Neuronal stem cell (in vitro differentiated cells): ENCODE measurements at places on chromosomes 7 and 10.

- H3K4me1 ChIP-seq, result peaks cover 16% of the 10 kb centered on the region
- H3K27ac ChIP-seq, result no peak overlapping the region
- no peaks in the 10 kb centered on the region for H3K27me3 ChIP-seq
- no peak overlapping the region for H3K4me3 ChIP-seq
- H3K36me3 ChIP-seq, result peaks cover 8% of the 10 kb centered on the region
- DNase-seq, result no peak
Measured at GRCh38 chr7:100372256-100372655, 1.0 kb upstream of the PILRA start.

- no peak overlapping the region for H3K4me3 ChIP-seq
- H3K27ac ChIP-seq, result no peak overlapping the region
- peaks cover 2% of the 10 kb centered on the region for H3K4me1 ChIP-seq
- H3K27me3 ChIP-seq, result no peaks in the 10 kb centered on the region
Measured at GRCh38 chr10:47261121-47261520, 38.9 kb upstream of the GDF10 start.

DNA sequence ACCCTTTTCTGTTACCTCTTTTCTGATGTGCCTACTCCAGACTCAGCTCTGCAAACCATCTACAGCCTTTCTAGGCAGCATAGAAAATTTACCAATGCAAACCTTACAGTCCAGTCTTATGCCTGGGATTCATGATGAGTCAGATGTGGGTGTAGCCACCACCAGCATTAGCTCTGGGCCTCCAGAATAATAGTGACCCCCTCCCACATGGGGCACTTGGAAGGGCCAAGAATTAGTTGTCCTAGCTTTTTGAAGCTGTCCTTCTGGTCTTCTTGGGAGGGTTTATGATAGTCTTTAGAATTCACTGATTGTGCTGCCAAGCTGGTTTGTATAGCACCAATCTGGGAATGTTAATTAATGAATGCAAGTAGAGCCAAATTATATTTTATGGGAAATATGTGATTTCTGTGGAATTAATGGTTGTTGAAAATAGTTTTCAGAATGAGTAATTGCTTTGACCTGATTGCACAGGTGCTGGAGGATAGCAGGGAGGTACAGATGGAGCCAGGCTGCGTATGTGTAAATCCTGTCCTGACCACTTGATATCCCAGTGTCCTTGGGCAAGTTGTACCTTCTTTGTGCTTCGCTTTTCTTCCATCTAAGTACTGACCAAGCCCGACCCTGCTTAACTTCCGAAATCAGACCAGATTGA, 94.8 kb downstream of the CPED1 start:
- DNase-seq, result no peak
- H3K36me3 ChIP-seq, result no peaks in the 10 kb centered on the region
- H3K27ac ChIP-seq, result no peak overlapping the region
- no peak overlapping the region for H3K4me3 ChIP-seq

- no peak for DNase-seq
- peaks cover 8% of the 10 kb centered on the region for H3K4me1 ChIP-seq
- H3K36me3 ChIP-seq, result no peaks in the 10 kb centered on the region
- H3K4me3 ChIP-seq, result no peak overlapping the region
- H3K27ac ChIP-seq, result no peak overlapping the region
Measured at GRCh38 chr7:2710901-2711551, 23.0 kb downstream of the AMZ1 start.

- DNase-seq, result no peak
- no peak overlapping the region for H3K4me3 ChIP-seq
- H3K4me1 ChIP-seq, result peaks cover 3% of the 10 kb centered on the region
- no peak overlapping the region for H3K27ac ChIP-seq
Measured at GRCh38 chr10:69738071-69738470, 63.6 kb upstream of the COL13A1 start.

- H3K4me3 ChIP-seq, result no peak overlapping the region
- no peak for DNase-seq
- H3K27ac ChIP-seq, result no peak overlapping the region
- no peaks in the 10 kb centered on the region for H3K36me3 ChIP-seq
Measured at GRCh38 chr10:9950070-9950469, 1067.6 kb upstream of the CELF2 start.

DNA sequence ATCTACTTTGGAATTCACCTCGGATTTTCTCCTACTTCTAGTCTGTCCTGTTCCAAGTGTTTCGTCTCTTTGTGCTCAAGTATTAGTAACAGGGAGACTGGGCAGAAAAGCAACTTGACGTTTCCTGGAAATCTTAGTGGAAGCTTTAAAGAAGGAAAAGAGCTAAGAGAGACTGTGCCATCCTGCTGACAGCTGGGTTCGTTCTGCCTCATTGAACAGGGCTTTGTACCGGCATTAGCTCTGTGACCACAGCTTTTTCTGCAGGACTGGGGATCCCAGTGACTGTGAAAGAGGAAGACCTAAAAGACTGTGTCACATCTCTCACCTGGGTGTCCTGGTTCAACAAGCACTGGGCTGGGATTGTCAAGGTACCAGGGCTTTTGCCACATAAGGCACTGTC, 70.8 kb upstream of the CDCA7L start:
- no peaks in the 10 kb centered on the region for H3K36me3 ChIP-seq
- no peak overlapping the region for H3K4me3 ChIP-seq
- no peak overlapping the region for H3K27ac ChIP-seq
- H3K27me3 ChIP-seq, result no peaks in the 10 kb centered on the region

- H3K4me3 ChIP-seq, result no peak overlapping the region
- no peaks in the 10 kb centered on the region for H3K36me3 ChIP-seq
- DNase-seq, result no peak
Measured at GRCh38 chr10:59872892-59873463, 33.4 kb downstream of the CCDC6 start.

GRCh38 chr10:25245165-25245564, 70.4 kb downstream of the GPR158 start:
- no peak for DNase-seq

DNA sequence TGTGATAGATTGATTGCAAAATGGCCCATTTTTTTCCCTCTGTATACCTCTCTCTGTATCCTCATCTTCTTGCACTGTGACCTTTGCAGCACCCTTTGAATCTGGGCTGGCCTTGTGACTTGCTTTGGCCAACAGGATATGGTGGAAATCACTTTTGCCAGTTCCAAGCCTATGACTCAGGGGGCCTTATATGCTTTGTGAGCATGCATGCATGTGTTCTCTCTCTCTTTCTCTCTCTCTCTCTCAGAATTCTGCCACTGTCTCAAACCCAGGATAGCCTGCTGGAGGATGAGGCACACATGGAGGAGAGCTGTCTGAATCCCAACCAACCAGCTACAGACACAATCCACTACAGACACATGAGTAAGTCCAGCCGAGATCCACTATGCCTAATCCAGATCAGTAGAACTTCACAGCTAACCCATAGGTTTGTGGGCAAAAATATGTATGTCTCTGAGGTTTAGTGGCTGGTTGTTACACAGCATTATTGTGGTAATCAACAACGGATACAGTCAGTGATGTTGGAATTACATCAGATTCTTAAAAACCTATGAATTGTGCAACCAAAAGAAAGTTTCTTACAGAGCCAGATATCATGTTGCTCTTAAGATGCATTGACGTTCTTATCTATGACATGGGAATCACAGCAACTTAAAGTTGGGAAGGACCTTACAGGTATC, 41.8 kb upstream of the ABCB4 start:
- no peak overlapping the region for H3K27ac ChIP-seq
- DNase-seq, result no peak
- no peaks in the 10 kb centered on the region for H3K36me3 ChIP-seq

DNA sequence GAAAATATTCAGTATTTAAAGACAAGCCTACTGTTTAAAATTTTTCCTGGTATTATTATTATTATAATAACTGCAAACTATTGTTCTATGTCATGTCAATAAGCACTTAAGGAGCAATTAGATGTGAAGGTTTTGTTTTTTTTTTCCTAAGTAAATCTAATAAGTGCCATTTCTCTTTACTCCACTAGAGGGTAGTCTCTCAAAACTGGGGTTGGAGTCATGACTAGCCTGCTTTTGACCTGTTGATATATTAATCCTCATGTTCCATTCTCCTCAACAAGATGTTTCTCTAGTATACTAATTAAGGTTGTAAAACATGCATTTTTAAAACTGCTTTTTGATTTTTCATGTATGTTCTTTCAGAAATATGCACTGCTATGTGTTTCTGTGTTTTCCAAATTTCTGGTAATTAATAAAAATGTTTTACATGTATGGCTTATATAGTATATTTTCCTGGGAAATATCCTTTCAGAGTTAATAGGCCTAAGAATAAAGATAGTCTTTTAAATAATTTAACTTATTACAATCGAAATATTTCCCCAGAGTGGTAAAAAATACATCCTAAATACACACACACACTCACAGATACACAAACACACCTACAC, 1.0 kb upstream of the LRRN3 start:
- peaks cover 13% of the 10 kb centered on the region for H3K4me1 ChIP-seq
- no peak overlapping the region for H3K4me3 ChIP-seq
- H3K27me3 ChIP-seq, result no peaks in the 10 kb centered on the region
- DNase-seq, result no peak
- no peak overlapping the region for H3K27ac ChIP-seq

GRCh38 chr7:22277375-22277774, 79.6 kb downstream of the RAPGEF5 start:
- no peaks in the 10 kb centered on the region for H3K27me3 ChIP-seq
- H3K36me3 ChIP-seq, result no peaks in the 10 kb centered on the region
- no peak overlapping the region for H3K4me3 ChIP-seq
- DNase-seq, result no peak

DNA sequence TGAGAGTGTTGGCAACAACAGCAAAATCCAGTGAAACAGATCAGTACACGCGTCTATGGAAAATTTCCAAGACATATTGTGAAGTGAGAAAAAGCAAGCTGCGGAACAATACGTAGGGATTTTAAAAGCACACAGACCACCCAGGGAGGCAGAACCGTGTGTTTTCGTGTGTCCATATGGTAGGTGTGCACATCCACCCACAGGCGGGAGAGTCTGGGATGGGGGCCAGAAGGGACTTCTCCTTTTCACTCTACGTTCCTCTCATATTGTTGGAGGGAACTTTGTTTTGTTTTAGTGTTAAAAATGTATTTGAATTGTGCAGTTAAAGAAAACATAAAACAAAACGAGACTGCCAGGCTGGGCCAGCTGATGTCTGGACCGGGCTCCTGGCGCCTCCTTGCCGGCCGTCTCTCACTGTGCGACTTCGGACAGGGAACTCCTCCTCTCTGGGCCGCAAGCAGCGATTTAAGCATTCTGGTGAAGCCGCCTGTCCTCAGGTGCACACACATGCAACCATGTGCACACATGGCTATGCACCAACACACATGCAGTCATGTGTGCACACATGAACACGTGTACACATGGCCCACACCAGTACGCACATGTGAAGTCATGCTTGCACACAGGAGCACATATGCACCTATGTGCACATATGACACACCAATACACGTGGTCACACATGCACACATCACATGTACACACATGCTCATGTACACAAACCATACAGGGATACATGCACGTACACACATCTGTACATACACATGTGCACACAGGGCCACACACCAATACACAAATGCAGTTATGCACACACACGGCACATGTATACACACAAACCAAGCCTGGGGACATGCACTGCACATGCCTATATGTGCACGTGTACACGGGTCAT, 141.1 kb downstream of the ELFN1 start:
- H3K27me3 ChIP-seq, result no peaks in the 10 kb centered on the region
- peaks cover 4% of the 10 kb centered on the region for H3K36me3 ChIP-seq
- peaks cover 5% of the 10 kb centered on the region for H3K4me1 ChIP-seq
- no peak for DNase-seq
- H3K4me3 ChIP-seq, result no peak overlapping the region
- H3K27ac ChIP-seq, result no peak overlapping the region

DNA sequence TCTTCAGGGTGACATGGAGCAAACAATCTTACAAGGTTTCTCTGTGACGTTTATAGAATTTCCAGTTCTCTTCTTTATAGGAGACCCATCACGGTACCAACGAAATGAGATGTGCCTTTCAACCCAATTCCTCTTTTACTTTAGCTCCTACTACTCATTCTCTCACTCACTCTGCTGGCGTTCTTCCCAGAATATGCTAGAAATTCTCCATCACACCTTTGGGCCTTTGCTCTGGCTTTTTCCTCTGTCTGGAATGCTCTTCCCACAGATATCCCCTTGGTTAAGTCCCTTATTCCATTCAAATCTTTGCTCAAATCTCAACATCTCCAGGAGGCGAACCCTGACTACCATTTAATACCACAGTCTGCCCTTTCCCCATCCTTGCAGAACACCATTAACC, 39.0 kb downstream of the SEMA3C start:
- peaks cover 20% of the 10 kb centered on the region for H3K4me1 ChIP-seq
- H3K27me3 ChIP-seq, result no peaks in the 10 kb centered on the region
- no peak for DNase-seq
- no peaks in the 10 kb centered on the region for H3K36me3 ChIP-seq

DNA sequence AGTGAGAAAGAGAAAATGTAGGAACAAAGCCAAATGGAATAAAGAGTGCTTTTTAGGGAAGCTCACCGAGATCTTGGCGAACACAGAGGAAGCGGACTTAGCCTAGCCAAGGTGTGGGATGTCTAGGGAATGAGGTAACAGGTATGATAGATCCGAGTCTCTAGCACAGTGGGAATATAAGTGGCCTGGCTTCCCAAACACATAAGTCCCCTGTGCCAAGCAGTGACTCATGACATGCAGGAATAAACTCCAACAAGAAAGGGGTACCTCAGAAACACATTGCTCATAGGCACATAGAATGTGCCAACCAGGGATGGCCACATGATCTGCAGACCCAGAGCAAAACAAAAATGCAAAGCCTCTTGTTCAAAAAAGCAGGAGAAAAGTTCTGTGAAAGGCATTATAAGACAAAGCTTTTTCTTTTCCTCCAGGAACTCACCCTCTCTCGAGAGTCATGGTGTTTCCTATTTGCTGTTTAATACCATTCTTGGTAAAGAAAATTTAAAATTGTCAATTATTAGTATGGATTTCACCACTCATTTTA, 542.5 kb downstream of the GATA3 start:
- H3K4me1 ChIP-seq, result no peaks in the 10 kb centered on the region
- no peaks in the 10 kb centered on the region for H3K27me3 ChIP-seq
- H3K27ac ChIP-seq, result no peak overlapping the region

DNA sequence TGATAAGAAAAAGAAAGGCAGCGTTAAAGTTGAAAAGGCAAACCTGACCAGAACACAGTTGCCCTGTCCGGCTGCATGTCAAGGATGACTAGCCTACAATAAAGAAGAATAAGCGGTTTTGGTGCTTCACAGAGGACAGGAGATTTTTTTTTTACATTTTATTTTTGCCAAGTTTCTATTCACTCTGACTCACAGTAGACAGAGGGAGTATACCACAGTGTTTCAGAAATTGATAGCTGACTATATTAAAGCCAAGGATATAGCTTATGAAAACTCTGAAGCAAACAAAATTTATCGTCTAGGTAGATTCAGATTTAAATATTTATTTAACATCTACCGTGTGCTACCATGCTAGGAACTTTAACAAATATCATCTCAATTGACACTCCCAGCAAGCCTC, 16.9 kb upstream of the POLR1F start:
- H3K27me3 ChIP-seq, result no peaks in the 10 kb centered on the region
- no peak overlapping the region for H3K4me3 ChIP-seq
- peaks cover 3% of the 10 kb centered on the region for H3K4me1 ChIP-seq
- DNase-seq, result no peak
- H3K36me3 ChIP-seq, result no peaks in the 10 kb centered on the region
